ENCODE measurements at places on chromosomes 1 and 21. TPM values are rescaled to one million over a fixed set of nuclear protein-coding genes. Genes with fewer than 3 reads are reported as not detected.

IL20 gene
- total RNA-seq = not detected

SEC22B gene
- total RNA-seq = 15.4 TPM

LIPI gene
- not detected for total RNA-seq

LCE1E gene
- total RNA-seq = not detected

LHX8 gene
- total RNA-seq = not detected

NTMT2 gene
- 2.4 TPM for total RNA-seq

LCE3D gene
- total RNA-seq = not detected

SPRR4 gene
- total RNA-seq = not detected

- H3K27me3 ChIP-seq = no peaks in the 10 kb centered on the region
- no peaks in the 10 kb centered on the region for H3K36me3 ChIP-seq
- H3K4me1 ChIP-seq = peaks cover 29% of the 10 kb centered on the region
- H3K27ac ChIP-seq = peak overlapping the region; percentile 60
- H3K4me3 ChIP-seq = peak overlapping the region; percentile 19
- peak; percentile 57 for DNase-seq
These were observed 203.2 kb downstream of the RHOU start for GRCh38 chr1:228938537-228938901.

- H3K4me1 ChIP-seq = peaks cover 4% of the 10 kb centered on the region
- H3K27ac ChIP-seq = no peak overlapping the region
- peak overlapping the region; percentile 36 for H3K4me3 ChIP-seq
- H3K36me3 ChIP-seq = no peaks in the 10 kb centered on the region
- H3K27me3 ChIP-seq = peaks cover 13% of the 10 kb centered on the region
These were observed 10.3 kb downstream of the CPLANE2 start for GRCh38 chr1:16226490-16227179.

GRCh38 chr1:46362158-46362557, 21.6 kb downstream of the NSUN4 start:
- no peak overlapping the region for H3K4me3 ChIP-seq
- H3K36me3 ChIP-seq = no peaks in the 10 kb centered on the region
- H3K4me1 ChIP-seq = no peaks in the 10 kb centered on the region

GRCh38 chr1:9455487-9456234, 83.6 kb upstream of the SLC25A33 start:
- no peaks in the 10 kb centered on the region for H3K27me3 ChIP-seq
- no peaks in the 10 kb centered on the region for H3K36me3 ChIP-seq
- DNase-seq = peak; percentile 60
- H3K27ac ChIP-seq = no peak overlapping the region
- H3K4me3 ChIP-seq = no peak overlapping the region

- no peaks in the 10 kb centered on the region for H3K36me3 ChIP-seq
- no peaks in the 10 kb centered on the region for H3K27me3 ChIP-seq
- DNase-seq = no peak
- no peak overlapping the region for H3K4me3 ChIP-seq
These were observed 100.4 kb downstream of the MAP3K21 start for GRCh38 chr1:233427907-233428306.

All from heart left ventricle (tissue), 16 donors.